ENCODE measurements at places on chromosomes 7 and 10.

GRCh38 chr7:139118234-139118804 is 8.8 kb upstream of the ZC3HAV1 start:
- DNase-seq, result no peak

- DNase-seq, result no peak
Measured at GRCh38 chr7:112669306-112669705, 120.9 kb downstream of the TMEM168 start.

GRCh38 chr7:30530373-30530772 is 25.7 kb upstream of the GGCT start:
- DNase-seq, result no peak

DNA sequence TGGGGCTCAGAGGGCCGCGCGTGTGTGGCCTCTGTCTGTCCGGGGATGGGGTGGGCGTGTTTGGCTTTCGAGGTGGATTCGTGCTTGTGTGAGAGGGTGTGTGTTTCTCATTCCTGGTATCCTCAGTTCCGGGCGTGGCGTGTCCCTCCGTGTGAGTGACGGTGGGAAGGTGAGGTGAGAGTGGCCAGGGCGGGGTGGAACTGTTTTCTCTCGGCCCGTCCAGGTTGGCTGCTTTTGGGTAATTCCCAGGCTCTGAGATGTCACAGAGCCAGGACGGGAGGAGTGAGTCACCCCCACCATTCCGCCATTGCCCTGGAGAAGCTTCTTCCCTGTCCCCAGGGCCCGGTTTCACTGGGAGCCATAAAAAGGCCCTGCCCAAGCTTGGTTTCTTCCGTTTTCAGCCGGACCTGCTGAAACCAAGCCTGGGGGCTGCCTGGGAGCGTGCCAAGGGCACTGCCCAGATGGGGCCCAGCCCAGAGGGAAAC is 21.3 kb upstream of the CLDN4 start:
- no peak for DNase-seq

DNA sequence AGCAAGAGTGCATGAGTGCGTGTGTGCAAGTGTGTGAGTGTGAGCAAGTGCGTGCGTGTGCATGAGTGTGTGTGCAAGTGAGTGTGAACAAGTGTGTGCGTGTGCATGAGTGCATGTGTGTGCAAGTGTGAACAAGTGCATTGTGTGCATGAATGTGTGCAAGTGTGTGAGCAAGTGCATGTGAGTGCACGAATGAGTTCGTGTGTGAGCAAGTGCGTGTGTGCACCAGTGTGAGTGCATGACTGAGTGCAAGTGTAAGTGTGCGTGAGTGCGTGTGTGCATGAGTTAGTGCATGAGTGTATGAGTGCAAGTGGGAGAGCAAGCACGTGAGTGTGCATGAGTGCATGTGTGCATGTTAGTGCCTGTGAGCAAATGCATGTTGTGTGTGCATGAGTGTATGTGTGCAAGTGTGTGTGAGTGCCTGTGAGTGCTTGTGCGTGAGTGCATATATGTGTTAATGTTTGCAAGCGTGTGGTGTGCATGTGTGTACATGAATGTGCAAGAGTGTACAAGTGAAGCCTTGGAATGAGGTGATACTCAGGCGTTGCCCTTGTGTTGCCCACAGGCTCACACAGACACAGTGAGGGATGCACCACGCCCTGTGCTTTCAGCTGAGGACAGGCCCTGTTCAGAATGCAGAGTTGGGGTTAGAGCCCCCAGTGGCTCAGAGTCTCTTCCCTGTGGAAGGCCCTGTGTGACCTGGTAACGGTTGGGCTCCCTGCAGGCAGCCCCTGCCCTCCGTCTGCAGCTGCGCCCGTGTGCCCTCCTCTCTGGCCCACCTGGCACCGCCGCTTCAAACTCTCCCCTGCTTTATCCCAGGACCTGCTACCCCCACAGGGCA is 97.1 kb downstream of the NKX6-2 start:
- DNase-seq, result no peak

DNA sequence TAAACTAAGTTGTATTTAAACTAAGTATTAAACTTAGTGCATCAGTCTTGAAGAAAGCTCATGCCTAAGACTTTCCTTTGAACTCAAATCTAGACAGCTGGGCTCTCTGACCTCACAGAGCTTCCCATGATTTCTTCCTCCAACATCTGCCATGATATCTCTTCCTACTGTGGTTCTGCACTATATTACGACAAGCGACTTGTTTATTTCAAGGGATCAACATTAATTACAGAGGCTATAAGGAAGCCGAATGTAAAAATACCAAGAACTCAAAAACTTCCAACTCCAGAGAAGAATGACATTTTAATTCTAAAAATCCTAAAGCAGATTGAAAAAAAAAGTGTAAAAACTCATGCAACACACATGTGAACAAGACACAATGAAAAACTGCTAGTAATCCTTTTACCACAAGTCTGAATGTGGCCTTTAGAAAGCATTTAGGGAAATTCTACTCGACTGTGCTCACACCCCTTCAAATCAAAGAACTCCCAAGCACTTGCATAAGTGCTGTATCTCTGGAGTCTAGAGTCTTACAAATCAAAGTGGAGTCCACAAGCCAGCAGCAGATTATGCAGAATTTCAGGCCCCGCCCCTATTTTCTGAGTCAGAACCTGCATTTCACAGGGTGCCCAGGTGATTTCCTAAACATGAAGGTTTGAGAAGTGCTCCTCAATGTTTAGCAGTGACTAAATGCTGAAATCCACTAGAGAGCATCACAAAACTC is 22.7 kb upstream of the WASHC2A start:
- no peak for DNase-seq

DNA sequence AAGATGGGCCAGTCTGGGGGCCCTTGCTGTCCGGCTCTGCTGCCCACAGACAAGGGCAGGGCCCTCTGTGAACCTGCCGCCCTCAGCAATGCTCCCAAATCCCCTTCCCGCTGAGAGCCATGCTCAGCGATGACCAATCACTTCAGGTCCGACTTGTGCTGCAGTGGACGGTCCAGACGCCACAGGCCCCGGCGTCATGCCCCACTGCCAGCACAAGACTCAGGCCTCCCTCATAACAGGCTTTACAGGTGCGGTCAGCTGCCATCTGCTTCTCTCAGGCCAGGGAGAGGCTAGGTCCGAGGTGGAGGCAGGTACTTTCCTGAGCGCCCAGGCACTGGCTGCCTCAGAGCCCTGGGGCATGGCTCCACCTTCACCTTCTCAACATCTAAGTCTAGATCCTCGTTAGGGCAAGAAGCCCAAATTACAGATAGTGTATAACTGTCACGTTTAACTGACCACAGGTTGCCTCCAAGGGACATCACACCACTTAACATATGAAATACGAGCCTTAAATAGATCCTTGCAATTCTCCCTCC is 393.2 kb downstream of the PTPRN2 start:
- no peak for DNase-seq

- DNase-seq, result no peak
Measured at GRCh38 chr7:87715545-87715944, 87.3 kb downstream of the RUNDC3B start.

DNA sequence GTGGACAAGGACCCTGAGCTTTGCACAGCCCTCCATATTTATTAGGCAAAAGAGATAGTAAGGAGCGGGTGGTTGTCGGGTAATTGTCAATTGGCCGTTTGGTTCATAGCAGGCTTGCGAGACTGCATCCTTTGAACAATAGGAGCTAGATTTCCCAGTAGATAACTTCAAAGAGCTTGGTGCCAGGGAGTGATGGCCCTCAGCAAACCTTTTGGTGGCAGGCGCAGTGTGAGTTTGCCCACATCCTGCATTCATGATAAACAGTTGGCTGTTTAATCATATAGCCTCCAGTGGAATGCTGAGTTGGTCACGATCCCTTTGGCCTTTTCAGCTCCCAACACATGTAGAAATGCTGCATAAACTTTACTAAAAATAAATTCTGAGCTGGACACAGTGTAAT is 156.9 kb downstream of the AKR1D1 start:
- DNase-seq, result no peak

GRCh38 chr7:2660359-2661095 is 27.5 kb upstream of the AMZ1 start:
- no peak for DNase-seq

DNA sequence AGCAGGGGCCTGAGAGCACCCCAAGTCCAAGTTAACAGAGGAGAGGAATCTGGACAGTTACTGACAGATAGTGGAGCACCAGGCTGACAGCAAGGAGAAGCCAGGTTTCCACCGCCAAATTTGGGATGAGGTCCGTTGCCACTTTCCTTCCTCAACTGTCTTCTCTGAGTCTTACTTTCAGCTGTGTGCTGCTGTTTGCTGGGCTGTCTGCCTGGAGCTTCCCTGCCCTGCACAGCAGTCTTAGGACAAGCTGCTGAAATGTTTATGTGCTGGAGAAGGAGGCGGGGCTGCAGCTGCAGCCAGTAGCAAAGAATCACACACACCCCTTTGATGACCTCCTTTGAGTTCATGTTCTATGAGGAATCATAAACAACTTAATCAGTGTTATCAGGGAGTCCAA is 17.4 kb upstream of the CYP3A7 start:
- DNase-seq, result no peak

- no peak for DNase-seq
Measured at GRCh38 chr10:95394161-95394880, 103.5 kb upstream of the PDLIM1 start.

GRCh38 chr7:30142710-30143109 is 7.9 kb downstream of the MTURN start:
- no peak for DNase-seq

DNA sequence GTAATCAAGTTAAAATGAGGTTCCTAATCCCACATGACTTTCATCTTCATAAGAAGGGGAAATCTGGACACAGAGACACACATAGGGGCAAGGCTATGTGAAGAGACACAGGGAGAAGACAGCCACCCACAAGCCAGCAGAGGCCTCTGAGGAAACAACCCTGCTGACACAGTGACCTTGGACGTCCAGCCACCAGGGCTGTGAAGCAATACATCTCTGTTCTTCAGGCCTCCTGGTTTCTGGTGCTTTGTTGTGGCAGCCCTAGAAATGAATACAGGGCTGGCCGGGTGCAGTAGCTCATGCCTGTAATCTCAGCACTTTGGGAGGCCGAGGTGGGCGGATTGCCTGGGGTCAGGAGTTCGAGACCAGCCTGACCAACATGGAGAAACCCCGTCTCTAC is 183.9 kb downstream of the CXCL12 start:
- DNase-seq, result no peak

- DNase-seq, result no peak
Measured at GRCh38 chr10:1567742-1568495, 169.4 kb downstream of the ADARB2 start.

DNA sequence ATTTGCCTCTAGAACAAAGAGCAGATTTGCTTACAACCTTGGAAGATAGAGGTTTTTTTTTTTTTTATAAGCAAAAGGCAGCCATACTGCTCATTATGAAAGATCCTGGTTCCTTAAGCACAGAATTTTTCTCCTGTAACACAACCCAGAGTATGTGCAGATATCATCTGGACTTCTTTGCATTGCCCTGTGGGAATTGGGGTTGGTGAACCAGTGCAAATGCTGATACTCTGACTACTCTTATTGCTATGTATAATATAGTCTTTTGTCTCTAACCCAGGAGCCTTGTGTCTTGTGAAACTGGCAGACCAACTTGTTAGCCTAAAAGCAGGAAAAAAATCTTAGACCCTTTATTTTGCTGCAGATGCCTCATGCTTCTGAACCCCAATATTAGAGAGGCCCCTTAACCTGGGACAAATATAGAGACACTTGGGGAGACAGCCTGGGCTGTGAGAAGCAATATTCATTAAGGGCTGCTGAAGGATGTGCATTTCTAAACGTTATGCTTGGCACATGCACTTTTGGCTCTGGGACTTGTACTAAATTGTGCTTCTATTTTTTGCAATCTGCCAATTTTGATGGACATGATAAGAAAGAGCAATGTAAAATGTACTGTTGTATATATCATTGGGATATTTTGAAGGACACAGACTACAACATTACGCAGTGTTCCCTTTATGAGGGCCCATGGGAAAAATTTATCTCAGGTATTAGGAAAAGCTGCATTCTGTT is 78.9 kb downstream of the ANLN start:
- DNase-seq, result no peak

DNA sequence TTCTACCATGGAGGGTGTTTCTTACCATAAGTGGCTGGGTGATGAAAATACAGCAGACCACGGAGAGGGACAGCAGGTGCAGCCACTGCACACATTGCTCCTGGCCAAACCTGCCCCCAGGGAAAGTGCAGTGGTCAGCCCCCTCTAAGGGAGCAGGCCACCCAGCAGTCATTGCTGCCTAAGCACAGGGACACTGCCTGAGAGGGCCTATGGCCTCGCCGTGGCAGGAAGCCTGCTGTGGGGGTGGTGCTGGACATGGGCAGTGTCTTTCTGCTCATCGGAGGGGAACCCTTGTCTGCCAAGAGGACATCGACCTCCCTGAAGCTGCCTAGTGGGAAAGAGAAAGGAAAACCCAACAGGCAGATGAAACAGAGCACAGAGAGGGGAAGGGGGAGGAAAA is 118.3 kb downstream of the PKD1L1 start:
- no peak for DNase-seq

- no peak for DNase-seq
Measured at GRCh38 chr10:52752801-52753445, 19.7 kb downstream of the MBL2 start.

- DNase-seq, result no peak
Measured at GRCh38 chr7:108193594-108194498, 63.7 kb upstream of the LAMB4 start.

DNA sequence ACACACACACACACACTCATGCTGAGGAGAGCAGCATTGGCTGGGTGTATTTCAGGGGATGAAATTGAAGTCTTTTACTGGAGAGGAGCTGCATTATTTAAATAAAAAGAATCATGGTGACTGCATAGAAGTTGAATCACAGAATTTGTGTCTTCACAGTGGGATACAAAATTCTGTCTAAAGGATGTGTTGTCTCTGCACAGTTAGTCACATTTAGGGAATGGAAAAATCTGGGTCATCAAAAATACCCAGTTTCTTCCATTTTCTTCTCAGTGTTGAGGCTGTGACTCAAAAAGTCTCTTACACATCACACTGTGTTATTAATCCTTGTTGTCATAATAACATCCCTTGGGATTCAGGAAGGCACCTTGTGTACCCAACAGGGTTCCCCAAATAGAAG is 10.9 kb downstream of the PAPSS2 start:
- no peak for DNase-seq

DNA sequence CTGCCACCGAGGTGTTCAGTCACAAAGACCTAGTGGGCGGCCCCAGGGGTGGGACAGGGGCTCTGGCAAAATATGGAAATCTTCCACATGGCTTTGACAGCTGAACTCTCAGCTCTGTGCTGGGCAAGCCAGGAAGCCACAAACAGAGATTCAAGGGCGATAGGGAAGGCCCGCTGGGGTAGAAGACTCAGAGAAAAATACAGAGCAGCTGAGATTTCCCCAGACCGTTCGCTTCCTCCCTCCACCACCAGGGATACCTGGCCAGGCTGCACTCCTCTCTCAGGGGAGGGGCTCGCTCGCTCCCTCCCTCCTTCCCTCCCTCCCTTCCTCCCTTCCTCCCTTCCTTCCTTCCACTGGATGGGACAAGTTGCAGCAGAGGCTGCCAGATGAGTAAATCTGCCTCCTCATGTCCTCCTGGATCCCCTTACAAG is 260.5 kb downstream of the PRPF18 start:
- no peak for DNase-seq

GRCh38 chr7:4071370-4072058 is 610.6 kb upstream of the FOXK1 start:
- no peak for DNase-seq
